ENCODE measurements at places on chromosomes 2 and 18.

DNA sequence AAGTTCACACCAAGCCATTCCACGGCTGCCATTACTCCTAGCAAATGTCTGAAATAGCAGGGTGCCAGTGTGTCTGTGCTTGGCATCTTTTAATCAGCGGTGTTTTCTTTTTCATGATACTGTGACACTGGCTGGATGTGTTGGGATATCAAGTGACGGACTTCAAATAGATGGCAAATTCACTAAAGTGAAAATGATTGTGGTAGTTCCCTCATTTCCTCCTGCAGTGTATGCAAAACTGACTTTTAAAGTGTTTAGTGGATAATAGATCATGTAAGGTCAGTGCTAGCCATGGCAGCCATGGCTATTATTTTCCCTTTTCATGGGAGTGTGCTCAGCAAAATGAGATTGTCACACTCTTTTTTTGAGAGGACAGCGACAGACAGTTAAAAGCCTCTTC is 261.5 kb upstream of the SIX3 start:
- no peak for DNase-seq

DNA sequence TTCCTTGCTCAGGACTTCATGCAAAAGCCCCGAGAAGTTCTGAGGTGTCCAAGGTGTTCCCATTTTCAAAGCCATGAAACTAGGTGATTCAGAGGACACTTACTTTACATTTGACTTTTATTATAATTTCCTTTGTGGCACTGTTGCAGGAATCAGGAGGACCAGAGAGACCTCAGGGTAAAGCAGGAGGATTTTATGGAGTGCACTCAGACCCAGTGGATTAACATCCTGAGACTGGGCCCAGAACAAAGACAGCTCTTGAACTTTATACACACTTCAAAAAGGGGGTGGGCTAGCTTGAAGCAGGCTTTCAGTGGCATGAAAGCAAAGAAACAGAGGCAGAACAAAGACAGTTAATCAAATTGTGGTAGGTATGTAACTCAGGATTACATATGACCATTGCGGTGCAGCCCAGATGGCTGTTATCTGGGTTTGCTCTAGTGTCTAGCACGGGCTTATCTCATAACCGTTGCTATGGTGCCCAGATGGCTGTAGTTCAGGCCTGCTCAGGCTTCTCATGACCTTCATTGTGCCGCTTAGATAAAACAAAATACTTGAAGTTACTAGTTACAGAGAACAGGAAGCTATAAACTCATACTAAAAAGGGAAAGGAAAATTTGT is 39.4 kb downstream of the TMEM182 start:
- DNase-seq, result peak; percentile 15

GRCh38 chr2:62410926-62411456 is 95.0 kb downstream of the TMEM17 start:
- no peak for DNase-seq

GRCh38 chr2:205484215-205484614 is 198.1 kb upstream of the NRP2 start:
- no peak for DNase-seq

- DNase-seq, result no peak
Measured at GRCh38 chr2:39661826-39662225, 3.9 kb upstream of the TMEM178A start.
